ENCODE measurements at places on chromosomes 2 and 18.

- DNase-seq, result no peak
Measured at GRCh38 chr2:196977507-196977906, 51.0 kb upstream of the PGAP1 start.

- no peak for DNase-seq
Measured at GRCh38 chr2:8309131-8309530, 372.7 kb upstream of the ID2 start.

- no peak for DNase-seq
Measured at GRCh38 chr2:149744865-149745264, 157.3 kb upstream of the MMADHC start.

GRCh38 chr2:145012806-145013205, 492.9 kb upstream of the ZEB2 start:
- no peak for DNase-seq

- no peak for DNase-seq
Measured at GRCh38 chr2:157476953-157477709, 33.2 kb upstream of the CYTIP start.

GRCh38 chr2:71410696-71411095, 42.7 kb upstream of the DYSF start:
- no peak for DNase-seq

DNA sequence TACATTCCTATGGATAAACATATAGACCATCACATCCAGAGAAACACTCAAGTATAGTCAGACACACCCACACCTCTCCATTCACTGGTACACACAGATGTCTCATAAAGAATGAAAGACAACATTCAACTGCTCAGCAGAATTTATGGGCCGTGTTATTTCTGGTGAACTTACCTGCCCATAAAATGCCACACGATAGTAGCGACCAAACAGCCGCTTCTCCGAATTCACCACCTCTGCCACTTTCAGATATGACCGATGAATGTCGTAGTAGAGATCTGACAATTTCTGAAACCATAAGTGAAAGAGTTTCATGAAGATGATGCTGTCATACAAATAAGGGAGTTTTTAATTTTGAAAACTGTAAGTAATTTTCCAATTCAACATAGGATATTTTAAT, 70.7 kb upstream of the CCDC195 start:
- DNase-seq, result no peak

DNA sequence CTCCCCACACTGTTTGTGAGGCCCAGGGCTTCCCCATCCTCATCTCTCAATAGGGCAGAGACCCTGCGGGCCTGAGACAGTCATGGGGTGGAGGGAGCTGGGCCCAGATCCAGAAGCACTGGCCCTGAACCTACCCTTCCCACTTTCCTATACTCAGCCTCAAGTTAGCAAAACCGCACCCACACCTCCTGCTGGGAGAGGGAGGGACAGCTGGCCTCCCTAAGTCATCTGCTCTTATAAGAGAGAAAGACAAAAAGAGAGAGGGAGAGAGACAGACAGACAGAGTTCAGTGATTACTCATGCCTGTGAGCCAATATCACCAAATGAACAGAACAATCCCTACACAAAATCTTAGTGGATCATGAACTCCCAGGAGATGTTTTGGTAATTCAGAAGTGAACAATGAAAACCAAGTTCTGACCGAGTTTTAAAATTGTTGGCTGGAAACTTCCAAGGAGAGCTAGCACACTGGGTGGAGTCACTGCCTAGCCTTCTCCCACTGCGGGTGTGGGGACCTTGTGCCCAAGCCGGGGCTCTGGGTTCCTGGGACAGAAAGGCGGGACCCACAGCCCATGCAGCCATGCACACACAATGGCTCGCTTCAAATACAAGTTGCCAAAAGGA, 130.5 kb downstream of the PXDN start:
- DNase-seq, result no peak

GRCh38 chr2:71151620-71152019, 21.2 kb downstream of the MPHOSPH10 start:
- no peak for DNase-seq

DNA sequence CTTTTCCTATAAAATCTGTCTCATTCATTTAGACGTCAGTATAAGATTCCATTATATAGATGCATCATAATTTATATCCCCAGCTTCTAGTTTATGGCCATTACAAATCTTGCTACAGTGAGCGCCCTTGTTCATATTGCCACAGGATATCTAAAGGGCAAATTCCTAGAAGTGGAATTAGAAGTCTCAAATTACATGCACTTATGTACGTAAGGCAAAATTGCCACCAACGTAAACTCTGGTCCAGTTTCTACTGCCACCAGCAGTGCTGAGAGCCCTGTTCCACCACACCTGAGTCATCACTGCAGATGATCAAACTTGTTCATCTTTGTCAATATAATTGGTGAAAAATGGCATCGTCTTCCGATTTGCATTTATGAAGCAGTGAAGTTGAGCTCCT, 90.9 kb upstream of the ID2 start:
- no peak for DNase-seq

- no peak for DNase-seq
Measured at GRCh38 chr2:14678761-14679160, 46.2 kb downstream of the LRATD1 start.

GRCh38 chr18:27780061-27780745, 396.7 kb downstream of the CDH2 start:
- DNase-seq, result no peak

DNA sequence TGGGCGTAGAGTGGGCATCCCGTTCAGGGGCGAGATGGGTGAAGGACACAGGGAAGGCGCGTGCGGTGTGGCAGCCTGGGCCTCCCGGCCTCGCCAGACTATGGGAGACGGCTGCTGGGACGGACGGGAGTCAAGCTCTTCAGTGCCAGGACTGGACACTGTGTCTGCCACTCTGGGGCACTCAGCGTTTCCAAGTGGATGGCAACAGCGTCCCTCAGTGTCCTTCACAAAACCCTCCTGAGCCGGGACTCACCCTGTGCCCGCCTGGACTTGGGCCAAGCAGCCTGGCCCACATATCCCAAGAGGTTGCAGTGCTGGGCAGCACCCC, 16.3 kb upstream of the BOK start:
- DNase-seq, result no peak

- DNase-seq, result no peak
Measured at GRCh38 chr2:179447839-179448447, 183.3 kb upstream of the SESTD1 start.

DNA sequence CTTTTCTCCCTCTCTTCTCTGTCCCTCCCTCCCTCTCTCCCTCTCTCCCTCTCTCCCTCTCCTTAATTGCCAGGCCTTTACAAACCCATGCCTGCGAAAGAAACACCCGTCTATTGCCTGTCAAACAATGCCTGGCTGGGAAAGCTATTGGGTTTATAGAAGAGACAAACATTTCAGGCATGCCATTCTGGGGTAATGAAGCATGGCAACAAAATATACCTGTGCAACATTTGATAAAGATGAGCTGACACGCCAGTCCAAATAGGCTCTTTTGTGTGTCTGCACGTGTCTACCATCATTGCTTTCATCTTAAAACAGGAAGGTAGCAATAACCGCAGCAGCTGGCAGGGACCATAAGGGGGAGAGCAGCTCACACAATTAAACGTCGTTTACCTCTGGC, 282.1 kb downstream of the ZNF516 start:
- no peak for DNase-seq

GRCh38 chr2:64988420-64989125, 626 bp upstream of the SLC1A4 start:
- DNase-seq, result peak; percentile 20
